Hematopoietic multipotent progenitor cell treated with erythropoietin and hydrocortisone succinate and interleukin-3 and kit ligand, for 17 days (in vitro differentiated cells): ENCODE measurements at places on chromosomes 4 and X.

- no peak for DNase-seq
These were observed 417.9 kb downstream of the PDGFC start for GRCh38 chr4:156553659-156554058.

- DNase-seq, result no peak
These were observed 86.7 kb upstream of the MAGEA4 start for GRCh38 chrX:151825925-151826485.

DNA sequence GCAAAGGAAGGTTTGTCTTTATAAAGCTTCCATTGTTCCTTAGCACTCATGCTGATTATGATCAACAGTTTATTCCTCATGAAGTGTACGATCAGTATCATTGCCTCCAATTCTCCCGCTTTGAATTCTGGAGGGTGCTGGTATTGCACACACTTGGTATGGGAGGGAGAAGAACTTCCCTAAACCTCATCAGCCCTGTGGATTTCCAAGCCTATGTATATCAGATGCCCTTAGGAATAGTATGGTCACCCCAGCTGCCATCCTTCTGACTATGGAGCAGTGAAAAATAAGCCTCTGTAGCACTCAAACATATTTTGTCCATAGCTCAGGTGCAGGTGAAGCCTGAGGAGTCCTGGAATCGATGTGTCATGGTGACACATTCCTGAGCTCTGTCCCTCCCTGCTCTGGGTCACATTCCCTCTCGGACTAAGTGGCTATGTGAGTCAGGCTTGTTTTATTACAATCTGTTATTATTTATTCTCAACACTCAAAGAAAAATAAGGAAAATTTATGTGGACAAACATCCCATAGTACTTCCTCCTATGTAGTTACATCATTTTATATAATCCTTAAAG, 2.0 kb upstream of the ZDHHC9 start:
- DNase-seq, result no peak

DNA sequence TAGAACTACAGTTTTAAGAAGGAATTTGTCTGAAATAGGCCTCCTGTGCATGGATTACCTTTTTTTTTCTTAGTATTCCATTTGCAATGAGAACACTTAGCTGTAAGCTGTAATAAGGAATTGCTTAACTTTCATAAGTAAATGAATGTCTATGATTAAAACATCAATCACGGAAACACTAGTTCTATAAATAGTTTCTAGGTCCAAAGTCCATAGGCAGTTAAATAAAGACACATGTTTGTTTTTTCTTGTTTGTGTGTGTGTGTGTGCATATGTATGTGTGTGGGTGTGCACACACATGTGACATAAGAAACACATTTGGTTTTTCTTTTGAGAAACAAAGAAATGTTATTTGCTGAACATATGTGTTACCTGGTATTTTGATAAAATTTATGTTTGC, 11.2 kb downstream of the GPRIN3 start:
- DNase-seq, result no peak

- DNase-seq, result no peak
These were observed 168.4 kb upstream of the TENM3 start for GRCh38 chr4:182074810-182075209.

- no peak for DNase-seq
These were observed 133.2 kb downstream of the LARP7 start for GRCh38 chr4:112770114-112770513.

- DNase-seq, result no peak
These were observed 214.0 kb downstream of the APBB2 start for GRCh38 chr4:41000356-41000755.

- no peak for DNase-seq
These were observed 7.5 kb downstream of the RASL11B start for GRCh38 chr4:52869656-52870055.

DNA sequence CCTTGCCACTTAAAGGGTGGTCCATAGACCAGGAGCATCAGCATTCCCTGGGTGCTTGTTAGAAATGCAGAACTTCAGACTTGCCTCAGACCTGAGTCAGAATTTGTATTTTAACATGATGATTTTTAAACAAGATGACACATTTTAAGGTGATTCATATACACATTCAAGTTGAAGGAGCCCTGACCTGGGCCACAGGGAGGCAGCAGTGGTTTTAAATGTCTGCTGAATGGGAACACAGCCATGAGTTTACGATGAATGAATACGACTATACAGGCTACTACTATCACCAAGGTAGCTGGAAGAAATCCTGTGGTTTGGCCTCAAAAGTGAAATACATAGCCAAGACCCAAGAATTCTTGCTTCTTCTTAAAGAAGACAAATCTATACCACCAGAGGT, 2.9 kb downstream of the HDAC8 start:
- DNase-seq, result no peak

- no peak for DNase-seq
These were observed 130.8 kb upstream of the LNX1 start for GRCh38 chr4:53722110-53722509.

- no peak for DNase-seq
These were observed 754.8 kb upstream of the FRG1 start for GRCh38 chr4:189185810-189186432.
